ENCODE measurements at places on chromosomes 5 and 9. TPM values are rescaled to one million over a fixed set of nuclear protein-coding genes. Genes with fewer than 3 reads are reported as not detected.
A peak's percentile ranks its signal among the peaks of the same experiment; 100 is the strongest.

IL13 gene
- not detected for total RNA-seq

LIX1 gene
- total RNA-seq = not detected

DNA sequence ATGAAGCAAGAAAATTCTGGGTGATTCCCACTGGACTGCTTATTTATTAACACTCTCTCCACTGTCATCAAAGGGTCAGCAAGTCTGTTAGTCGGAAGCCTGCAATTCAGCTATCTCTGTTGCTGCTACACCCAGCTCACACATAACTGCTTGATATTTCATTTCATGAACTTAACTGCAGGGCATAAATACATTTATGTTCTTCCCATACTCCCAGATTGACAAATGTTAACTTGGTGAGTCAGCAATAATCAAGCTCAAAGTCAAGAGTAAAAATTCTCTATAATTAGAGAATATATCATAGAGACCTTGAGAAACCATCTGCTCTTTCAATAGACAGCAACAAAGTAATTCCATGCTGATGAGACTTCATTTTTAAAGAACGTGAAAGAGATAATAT lies 198.8 kb downstream of the ADAMTS12 start:
- no peaks in the 10 kb centered on the region for H3K27me3 ChIP-seq
- peaks cover 13% of the 10 kb centered on the region for H3K4me1 ChIP-seq
- no peaks in the 10 kb centered on the region for H3K36me3 ChIP-seq
- peak; percentile 16 for DNase-seq
- H3K4me3 ChIP-seq = no peak overlapping the region

- H3K27me3 ChIP-seq = no peaks in the 10 kb centered on the region
- H3K36me3 ChIP-seq = no peaks in the 10 kb centered on the region
Observed at GRCh38 chr9:125890826-125891225, 143.7 kb downstream of the PBX3 start.

DNA sequence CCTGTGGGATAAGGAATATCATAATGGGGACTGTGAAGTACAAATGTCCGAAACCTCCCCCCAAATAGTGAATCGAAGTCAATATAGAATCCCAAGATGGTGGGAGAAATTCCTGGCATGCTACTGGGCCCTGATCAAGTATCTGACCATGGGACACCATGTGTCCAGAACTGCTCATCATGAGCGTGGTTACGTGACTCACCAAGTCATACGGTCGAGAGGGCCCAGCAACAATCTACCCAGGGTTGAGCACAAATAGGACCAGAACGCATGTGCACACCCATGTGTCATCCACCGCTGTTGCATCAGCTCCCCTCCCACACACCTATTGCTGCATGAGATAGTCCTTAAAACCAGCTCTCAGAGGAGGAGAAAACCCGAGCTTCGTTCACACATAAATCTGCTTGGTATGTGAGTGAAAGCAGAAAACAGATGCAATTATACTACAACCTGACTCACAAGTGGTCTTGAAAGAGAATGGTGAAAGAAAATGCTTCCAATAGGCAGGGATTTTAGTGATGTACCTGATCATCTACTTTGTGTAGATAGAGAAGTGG lies 353.2 kb downstream of the CWC27 start:
- H3K27me3 ChIP-seq = no peaks in the 10 kb centered on the region
- H3K4me1 ChIP-seq = no peaks in the 10 kb centered on the region
- no peak overlapping the region for H3K4me3 ChIP-seq
- no peaks in the 10 kb centered on the region for H3K36me3 ChIP-seq

- no peaks in the 10 kb centered on the region for H3K36me3 ChIP-seq
- H3K27me3 ChIP-seq = no peaks in the 10 kb centered on the region
- no peak overlapping the region for H3K27ac ChIP-seq
- H3K4me1 ChIP-seq = no peaks in the 10 kb centered on the region
- no peak for DNase-seq
Observed at GRCh38 chr5:86124333-86124732, 493.4 kb upstream of the COX7C start.

DNA sequence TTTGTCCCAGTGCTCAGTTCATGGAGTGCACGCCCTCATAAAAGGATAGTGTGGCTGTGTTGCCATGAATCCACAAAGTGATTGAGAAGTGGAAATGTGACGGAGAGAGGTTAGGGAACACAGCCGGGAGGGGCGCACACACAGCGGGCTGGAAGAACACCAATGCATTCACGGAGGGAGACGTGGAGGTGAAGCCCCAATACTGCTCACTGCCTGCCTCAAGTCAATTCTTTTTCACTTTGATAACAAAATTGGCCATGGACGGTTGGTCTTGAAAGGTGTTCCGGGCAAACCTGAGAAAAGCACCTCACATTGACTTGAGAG lies 424.1 kb downstream of the MED10 start:
- DNase-seq = no peak
- peaks cover 10% of the 10 kb centered on the region for H3K4me1 ChIP-seq
- H3K27ac ChIP-seq = no peak overlapping the region
- no peak overlapping the region for H3K4me3 ChIP-seq
- H3K27me3 ChIP-seq = peaks cover 38% of the 10 kb centered on the region

Data from PC-3 (cell line).